ENCODE measurements at places on chromosomes 6 and 20.

DNA sequence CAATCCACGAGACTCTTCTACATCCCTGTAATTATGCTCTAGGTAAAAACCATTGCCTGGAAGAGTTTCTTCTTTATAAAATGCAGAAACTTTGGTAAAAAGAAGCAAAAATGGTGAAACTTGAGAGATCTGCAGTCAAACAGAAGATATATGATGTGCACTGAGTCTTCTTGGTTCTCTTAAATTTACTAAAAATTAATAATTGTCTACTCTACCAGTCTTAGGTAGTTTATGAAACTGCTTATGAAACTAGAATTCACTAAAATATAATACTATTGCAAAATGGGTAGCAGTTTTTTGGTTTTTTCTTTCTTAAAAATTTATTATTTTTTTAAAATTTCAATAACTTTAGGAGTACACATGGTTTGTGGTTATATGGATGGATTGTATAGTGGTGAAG, 519.1 kb upstream of the SOX4 start:
- no peak for DNase-seq

DNA sequence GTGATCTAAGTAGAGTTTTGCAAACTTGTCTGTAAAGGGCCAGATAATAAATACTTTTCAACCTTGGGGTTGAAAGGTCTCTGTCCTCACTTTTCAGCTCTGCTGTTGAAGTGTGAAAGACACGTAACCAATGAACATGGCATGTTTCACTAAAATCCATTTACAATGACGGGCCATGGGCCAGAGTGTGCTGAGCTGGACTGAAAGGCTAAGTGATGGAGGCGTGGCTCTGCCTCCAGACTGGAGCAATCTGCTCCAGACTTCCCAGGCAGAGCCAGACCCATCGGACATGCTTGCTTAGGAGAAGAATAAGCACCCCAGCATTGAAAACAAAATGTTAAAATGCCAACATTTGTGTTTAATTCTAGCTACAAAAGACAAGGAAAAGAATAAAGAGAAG, 41.4 kb downstream of the SCAND1 start:
- DNase-seq = no peak

DNA sequence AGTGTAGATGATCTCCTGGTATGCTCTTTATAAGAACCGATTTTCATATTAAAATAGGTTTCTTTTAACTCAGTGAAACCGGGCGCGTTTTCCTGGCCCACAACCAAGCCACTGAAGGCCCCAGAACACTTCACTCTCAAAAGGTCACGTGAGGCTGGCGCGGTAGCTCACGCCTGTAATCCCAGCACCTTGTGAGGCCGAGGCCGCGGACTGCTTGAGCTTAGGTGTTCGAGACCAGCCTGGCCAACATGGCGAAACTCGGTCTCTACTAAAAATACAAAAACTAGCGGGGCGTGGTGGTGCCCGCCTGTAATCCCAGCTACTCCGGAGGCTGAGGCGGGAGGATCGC, 402 bp upstream of the TAF8 start:
- DNase-seq = no peak

- DNase-seq = no peak
Observed at GRCh38 chr6:134447423-134447822, 129.5 kb upstream of the SGK1 start.

DNA sequence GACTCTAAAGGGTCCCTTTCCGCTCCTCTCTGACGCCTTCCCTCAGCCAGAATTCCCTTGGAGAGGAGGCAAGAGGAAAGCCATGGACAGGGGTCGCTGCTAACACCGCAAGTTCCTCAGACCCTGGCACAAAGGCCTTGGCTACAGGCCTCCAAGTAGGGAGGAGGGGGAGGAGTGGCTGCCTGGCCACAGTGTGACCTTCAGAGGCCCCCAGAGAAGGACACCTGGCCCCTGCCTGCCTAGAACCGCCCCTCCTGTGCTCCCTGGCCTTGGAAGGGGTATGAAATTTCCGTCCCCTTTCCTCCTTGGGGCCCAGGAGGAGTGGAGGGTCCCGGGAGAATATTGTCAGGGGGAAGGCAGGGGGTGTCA, 2.7 kb downstream of the VEGFA start:
- DNase-seq = no peak

GRCh38 chr20:45935416-45936046, 1.0 kb downstream of the PCIF1 start:
- DNase-seq = no peak

GRCh38 chr20:41830702-41831101, 212.5 kb upstream of the CHD6 start:
- DNase-seq = no peak

GRCh38 chr6:12110523-12111362, 98.6 kb downstream of the HIVEP1 start:
- DNase-seq = no peak

DNA sequence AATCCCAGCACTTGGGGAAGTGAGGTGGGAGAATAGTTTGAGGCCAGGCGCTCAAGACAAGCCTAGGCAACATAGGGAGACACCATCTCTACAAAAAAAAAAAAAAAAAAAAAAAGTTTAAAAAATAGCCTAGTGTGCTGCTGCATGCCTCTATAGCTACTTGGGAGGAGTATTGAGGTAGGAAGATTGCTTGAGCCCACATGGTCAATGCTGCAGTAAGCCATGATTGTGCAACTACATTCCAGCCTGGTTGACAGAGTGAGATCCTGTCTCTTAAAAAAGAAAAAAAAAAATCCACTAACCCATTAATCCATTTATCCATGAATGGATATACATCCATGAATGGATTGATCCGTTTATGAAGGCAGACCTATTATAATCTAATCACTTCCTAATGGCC, 1064.6 kb upstream of the EYS start:
- no peak for DNase-seq

- DNase-seq = no peak
Observed at GRCh38 chr6:53735896-53736295, 58.9 kb upstream of the LRRC1 start.

DNA sequence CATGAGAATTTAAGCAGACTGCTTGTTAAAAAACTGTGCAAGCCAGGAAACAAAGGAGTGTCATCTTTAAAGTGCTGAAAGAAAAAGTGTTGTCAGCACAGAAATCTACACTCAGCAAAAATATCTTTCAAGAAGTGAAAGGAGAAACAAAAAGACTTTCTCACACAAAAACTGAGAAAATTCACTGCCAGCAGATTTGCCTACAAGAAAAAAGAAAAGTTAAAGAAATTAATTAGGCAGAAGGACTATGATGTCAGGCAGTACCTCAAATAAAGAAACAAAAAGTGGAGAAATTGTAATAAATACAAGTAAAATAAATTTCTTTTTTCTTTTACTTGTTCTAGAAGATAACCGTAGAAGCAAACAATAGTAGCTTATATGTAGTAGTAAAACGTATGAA, 171.6 kb upstream of the CEP162 start:
- no peak for DNase-seq
